ENCODE measurements at places on chromosomes 1 and 21.

- no peaks in the 10 kb centered on the region for H3K4me1 ChIP-seq
- no peak for DNase-seq
- no peak overlapping the region for H3K4me3 ChIP-seq
- H3K36me3 ChIP-seq: no peaks in the 10 kb centered on the region
Observed at GRCh38 chr1:152148981-152149380, 10.0 kb downstream of the RPTN start.

GRCh38 chr1:145960468-145961108, 2.8 kb upstream of the LIX1L start:
- no peaks in the 10 kb centered on the region for H3K36me3 ChIP-seq
- peak; percentile 73 for DNase-seq
- H3K27ac ChIP-seq: no peak overlapping the region
- H3K4me3 ChIP-seq: peak overlapping the region; percentile 66
- H3K4me1 ChIP-seq: peaks cover 45% of the 10 kb centered on the region

DNA sequence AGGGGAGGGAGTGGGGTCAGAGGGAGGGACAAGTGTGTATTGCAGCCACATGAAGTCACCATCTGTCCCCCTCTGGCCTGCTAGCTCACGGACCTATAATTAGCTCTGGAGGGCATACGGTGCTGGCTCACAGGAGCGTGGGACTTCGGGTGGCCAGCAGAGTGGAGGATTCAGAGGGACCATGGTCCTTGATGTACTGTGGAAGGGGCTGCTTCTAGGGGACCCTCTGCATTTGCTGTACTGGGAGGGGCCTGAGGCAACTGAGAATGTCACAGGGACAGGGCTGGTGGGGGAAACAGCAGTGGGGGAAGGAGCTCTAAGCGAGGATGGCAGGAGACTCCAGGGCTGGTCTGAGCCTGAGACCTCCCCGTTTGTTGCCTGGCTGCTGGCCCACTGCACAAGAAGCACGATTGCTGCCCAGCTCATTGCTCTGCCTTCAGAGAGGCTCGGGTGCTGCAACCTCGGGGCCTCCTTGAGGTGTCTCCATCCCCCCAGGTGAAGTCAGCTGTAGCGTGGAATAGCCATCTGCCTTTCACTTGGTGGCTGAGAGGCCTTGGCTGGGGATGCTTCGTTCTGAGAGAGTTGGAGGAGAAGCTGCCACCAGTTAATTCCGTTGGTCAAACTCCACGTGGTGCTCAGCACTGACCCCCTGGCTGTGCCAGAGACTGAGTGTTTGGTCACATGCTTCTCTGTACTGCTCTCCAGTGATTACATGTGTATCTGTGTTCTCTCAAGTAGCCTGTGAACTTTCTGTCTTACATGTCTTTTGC, 2.7 kb downstream of the PPFIA4 start:
- H3K27me3 ChIP-seq: peaks cover 21% of the 10 kb centered on the region
- H3K36me3 ChIP-seq: peaks cover 17% of the 10 kb centered on the region
- peak overlapping the region; percentile 39 for H3K4me3 ChIP-seq
- no peak overlapping the region for H3K27ac ChIP-seq
- peaks cover 4% of the 10 kb centered on the region for H3K4me1 ChIP-seq

DNA sequence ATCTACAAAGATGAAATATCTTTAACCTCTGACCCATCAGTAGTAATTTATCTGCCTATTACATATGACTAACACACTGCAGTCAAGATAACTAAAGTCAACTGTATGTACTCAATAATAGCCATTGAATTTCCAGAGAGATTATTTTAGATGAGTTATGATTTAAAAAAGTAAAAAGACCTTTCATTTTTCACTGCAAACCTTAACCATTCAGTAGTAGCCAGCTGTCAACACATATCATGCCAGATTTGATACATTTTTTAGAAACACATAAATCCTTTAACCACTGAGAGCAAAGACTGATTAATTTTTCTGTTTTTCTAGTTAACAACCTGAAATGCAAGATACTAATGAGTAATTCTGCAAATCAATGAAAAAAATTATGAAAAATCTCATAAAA, 31.0 kb downstream of the PALMD start:
- H3K27ac ChIP-seq: no peak overlapping the region
- H3K4me1 ChIP-seq: peaks cover 5% of the 10 kb centered on the region
- no peak overlapping the region for H3K4me3 ChIP-seq
- H3K27me3 ChIP-seq: no peaks in the 10 kb centered on the region

GRCh38 chr1:229432905-229433304, 989 bp downstream of the ACTA1 start:
- DNase-seq: no peak
- peaks cover 6% of the 10 kb centered on the region for H3K4me1 ChIP-seq
- H3K27ac ChIP-seq: no peak overlapping the region
- no peak overlapping the region for H3K4me3 ChIP-seq

DNA sequence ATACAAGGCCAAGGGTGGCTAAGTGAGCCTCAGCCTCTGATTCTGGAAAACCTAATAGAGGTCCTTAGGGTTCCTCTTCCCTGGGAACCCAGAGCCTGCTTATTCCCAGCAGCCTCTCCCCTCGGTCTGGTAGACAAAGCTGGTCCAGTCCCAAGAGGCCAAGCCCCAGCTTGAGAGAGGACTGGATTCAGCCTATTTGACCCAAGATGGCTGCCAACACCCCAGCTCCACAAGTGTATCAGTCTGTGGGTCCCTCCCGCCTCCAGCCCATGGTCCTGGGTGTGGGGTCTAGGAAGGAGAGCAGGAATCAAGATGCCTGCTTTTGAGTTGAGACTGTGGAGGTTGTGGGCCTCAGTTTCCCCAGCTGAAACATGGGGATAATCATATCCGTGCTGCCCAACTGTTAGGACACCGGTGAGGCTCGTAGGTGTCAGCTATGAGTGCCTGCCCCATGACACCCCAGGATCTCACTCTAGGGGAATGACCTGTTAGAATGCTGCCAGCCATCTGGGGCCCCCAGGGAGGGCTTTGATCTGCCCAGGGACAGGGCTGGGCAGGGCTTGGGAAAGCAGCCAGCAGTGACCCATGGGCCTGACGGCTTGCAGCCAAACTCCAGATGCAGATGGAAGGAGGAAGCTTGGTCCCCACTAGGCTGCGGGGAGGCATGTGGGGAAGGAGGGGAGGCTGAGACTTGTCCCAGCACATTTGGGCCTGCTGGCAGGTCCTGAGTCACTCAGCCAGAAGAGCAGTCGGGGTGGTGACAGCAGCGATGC, 45.4 kb downstream of the NUAK2 start:
- H3K36me3 ChIP-seq: peaks cover 7% of the 10 kb centered on the region
- H3K27ac ChIP-seq: no peak overlapping the region
- no peak for DNase-seq
- no peaks in the 10 kb centered on the region for H3K27me3 ChIP-seq
- no peak overlapping the region for H3K4me3 ChIP-seq

GRCh38 chr1:72650843-72651435, 368.6 kb upstream of the NEGR1 start:
- H3K27me3 ChIP-seq: no peaks in the 10 kb centered on the region
- no peaks in the 10 kb centered on the region for H3K4me1 ChIP-seq
- H3K4me3 ChIP-seq: no peak overlapping the region
- DNase-seq: no peak
- no peak overlapping the region for H3K27ac ChIP-seq
- H3K36me3 ChIP-seq: no peaks in the 10 kb centered on the region

DNA sequence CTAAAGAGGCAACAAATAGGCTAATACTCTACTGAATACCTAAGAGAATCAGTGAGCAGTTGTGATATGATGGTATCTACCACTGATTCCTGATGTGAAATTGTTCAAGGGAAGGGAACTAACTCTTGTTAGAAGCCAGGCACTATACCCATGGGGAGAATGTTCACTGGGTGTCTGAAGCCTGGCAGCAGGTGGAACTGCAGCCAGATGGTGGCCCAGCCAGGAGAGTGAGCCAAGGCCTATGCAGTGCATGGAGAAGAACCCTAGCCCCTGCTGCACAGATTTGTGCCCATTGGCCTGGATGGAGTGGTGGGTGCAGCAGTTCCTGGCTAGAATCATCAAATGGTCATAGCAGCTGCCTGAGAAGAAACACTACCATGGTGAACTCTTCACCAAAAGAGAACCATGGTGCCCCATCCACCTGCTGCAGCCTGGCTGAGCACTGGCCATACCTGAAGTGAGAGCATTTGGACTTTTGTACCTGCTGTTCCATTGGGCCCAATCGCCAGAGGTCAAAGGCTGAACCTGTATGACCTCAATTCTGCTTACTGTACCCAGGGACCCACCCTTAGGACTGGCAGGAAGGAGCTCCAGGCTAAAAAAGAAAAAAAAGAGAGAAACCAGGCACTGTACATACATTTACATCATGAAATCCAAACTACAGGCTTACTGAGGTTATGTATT, 118.8 kb upstream of the IVNS1ABP start:
- no peak overlapping the region for H3K27ac ChIP-seq
- no peaks in the 10 kb centered on the region for H3K4me1 ChIP-seq
- no peaks in the 10 kb centered on the region for H3K27me3 ChIP-seq
- H3K4me3 ChIP-seq: no peak overlapping the region
- DNase-seq: no peak

DNA sequence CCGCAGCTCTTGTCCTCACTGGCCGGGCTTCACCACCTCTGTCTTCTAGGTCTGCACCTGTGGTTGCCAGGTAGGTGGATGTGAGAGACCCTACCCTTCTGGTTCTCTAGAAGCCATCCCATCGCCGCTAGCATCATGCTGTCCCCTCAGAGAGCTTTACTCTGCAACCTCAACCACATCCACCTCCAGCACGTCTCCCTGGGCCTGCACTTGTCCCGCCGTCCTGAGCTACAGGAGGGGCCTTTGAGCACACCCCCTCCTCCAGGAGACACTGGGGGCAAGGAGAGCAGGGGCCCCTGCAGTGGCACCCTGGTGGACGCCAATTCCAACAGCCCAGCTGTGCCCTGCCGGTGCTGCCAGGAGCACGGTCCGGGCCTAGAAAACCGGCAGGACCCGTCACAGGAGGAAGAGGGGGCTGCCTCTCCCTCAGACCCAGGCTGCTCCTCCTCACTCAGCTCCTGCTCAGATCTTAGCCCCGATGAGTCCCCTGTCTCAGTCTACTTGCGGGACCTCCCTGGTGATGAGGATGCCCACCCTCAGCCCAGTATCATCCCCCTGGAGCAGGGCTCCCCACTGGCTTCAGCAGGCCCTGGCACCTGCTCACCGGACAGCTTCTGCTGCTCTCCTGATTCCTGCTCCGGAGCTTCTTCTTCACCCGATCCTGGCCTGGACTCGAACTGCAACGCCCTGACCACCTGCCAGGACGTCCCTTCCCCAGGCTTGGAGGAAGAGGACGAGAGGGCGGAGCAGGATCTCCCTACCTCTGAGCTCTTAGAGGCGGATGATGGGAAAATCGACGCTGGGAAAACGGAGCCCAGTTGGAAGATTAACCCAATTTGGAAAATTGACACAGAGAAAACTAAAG, 1.2 kb downstream of the RUSC1 start:
- peak overlapping the region; percentile 66 for H3K4me3 ChIP-seq
- peaks cover 66% of the 10 kb centered on the region for H3K36me3 ChIP-seq
- H3K4me1 ChIP-seq: peaks cover 22% of the 10 kb centered on the region
- no peak for DNase-seq
- H3K27ac ChIP-seq: no peak overlapping the region

GRCh38 chr1:78892260-78892840, 114.2 kb downstream of the ADGRL4 start:
- no peaks in the 10 kb centered on the region for H3K36me3 ChIP-seq
- no peak overlapping the region for H3K27ac ChIP-seq
- H3K4me1 ChIP-seq: no peaks in the 10 kb centered on the region

Measured in neuronal stem cell (in vitro differentiated cells).